ENCODE measurements at places on chromosomes 4 and X. TPM values are rescaled to one million over a fixed set of nuclear protein-coding genes. Genes with fewer than 3 reads are reported as not detected.

GPR50 gene
- total RNA-seq = not detected

DNA sequence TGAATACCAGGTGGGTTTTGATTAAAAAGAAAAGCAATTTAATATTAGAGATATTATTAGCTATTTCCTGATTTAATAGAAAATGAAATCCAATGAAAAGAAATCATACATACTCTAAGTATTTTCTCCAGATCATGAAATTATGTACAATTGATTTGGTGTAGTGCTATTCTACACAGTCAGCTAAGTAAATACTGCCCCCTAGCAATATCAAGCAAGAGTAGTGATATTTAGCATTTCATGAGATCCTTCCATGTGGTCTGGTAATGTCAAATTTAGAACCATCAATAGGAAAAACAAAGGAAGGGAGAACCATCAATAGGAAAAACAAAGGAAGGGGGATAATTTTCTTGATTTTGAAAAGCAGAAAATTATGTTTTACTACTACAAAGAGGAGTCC is 114.6 kb downstream of the TBCK start:
- DNase-seq = no peak

DNA sequence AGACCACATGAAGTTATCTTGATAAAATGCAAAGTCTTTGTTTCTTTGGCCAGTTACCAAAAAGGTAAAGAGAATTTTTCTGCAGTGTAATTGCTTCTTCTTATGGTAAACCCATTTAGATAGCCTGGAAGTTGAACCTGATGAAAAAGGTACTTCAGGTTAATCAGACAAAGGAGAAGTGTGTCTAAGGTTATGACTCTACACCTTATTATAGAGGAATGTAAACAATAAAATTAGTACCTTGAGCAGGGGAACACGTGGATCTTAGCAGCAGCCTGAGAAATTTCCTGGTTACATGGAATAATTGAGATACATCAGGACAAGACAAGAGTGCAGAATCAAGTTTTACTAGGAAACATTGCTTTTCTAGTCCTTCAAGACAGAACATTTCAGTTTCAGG is 70.8 kb downstream of the RAP1GDS1 start:
- no peak for DNase-seq

MAGEA6 gene
- 228 TPM for total RNA-seq

GRCh38 chr4:143406523-143406922 is 69.8 kb downstream of the GAB1 start:
- no peak for DNase-seq

- DNase-seq = no peak
These were observed 90.1 kb upstream of the MAPK10 start for GRCh38 chr4:86449746-86450588.

DNA sequence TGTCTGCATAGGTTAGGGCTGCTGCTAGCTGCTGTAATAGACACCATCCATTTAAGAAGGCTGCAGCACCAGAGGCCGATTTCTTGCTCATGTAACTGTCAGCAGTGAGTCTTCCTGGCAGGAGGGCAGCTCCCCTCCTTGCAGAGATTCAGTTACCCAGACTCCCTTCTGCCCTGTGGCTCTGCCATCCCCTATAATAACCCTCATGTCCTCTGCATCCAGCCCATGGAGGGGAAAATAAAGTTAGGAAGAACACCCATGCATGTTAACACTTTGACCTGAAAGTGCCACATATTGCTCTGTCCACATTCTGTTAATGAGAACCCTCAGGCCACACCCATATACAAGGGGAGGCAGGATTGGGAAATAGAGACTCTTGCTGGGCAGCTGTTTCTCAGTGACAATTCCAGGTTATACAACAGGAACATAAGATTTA is 5.4 kb downstream of the STBD1 start:
- no peak for DNase-seq

- DNase-seq = no peak
These were observed 9.9 kb downstream of the ARHGAP36 start for GRCh38 chrX:131067846-131068745.

GRCh38 chr4:177264788-177265422 is 44.8 kb upstream of the NEIL3 start:
- no peak for DNase-seq
